EH (cell line): ENCODE measurements at places on chromosomes 16 and 17.

DNA sequence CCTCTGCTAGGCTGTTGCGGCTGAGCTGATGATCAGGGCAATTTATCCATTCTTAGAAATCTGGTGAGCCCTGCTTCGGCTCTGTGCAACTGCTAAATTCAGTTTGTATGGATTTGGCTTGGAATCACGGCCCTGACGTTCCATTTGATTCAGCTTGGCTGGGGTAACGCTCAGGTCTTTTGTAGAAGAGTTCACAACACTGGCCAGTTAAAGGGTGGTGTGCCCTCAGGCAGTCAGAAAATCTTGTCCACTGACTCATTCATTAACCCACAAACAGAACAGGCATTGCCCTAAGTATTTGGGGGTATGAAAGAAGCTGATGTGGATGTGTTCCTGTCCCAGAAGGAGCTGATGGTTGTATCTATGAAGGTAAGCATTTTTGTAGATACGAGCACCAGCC is 53.9 kb downstream of the GNAO1 start:
- DNase-seq = peak; percentile 95

DNA sequence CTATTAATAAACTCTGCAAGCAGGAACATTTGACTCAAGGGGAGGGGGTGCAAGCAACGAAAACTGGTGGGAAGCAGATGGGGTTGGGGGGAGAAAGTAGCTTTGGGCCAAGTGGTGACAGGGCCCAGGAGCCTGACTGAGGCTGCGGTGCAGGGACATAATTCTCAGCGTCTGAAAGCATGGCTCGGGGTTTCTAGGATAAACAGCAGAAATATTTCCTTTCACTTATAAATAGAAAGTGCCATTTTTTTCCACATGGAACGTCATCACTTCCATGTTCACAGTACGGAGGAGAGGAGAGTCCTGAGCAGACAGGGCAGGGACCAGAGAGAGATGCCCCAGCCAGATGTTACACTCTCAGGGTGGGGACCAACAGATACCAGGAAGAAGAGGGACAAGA is 197.1 kb downstream of the ZFHX3 start:
- DNase-seq = peak; percentile 86

GRCh38 chr17:49574945-49575678 is 559 bp upstream of the NXPH3 start:
- DNase-seq = no peak

- DNase-seq = no peak
Observed at GRCh38 chr17:16300554-16300953, 52.7 kb downstream of the CENPV start.

DNA sequence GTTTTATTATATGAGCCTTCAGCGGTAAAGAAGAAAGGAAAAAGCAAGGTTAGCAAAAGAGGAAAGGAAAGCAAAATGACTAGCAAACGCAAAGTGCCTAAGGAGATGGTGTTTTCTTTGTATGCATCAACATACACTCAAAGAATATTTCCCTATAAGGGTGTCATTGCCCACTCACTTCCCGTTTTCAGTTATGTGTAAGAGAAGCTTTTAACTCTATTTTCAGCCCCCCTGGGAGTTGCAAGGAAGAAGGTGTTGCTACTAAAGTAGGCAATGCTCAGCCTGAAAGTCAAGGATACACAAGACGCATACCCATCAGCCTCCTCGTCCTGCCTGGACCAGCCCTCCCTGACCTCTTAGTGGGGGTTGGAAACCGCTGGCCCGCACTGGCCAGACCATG is 267.7 kb upstream of the ZFHX3 start:
- no peak for DNase-seq

DNA sequence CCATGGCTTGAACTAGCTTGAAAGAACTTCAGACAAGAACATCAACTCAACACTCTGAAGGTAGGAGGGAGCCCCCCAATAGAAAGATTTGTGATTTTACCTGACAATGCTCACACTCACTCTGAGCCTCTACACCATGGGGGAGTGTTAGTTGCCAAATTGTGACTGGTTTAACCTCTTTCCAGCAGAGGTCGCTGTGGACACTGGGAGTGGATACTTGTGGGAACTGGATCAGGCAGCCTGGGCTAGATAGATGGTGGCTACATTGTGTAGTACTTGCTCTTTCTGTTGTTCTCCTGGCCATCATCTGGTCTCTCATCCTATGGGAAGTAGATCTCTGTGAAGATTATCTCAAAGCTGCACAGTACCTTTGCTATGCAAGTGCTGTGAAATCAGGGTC is 2.9 kb downstream of the SMPD3 start:
- DNase-seq = peak; percentile 64

GRCh38 chr16:66935314-66936011 is at the start of gene CES2:
TSS of gene CES2 (plus strand) at chr16:66935516. CDS start at chr16:66935636, 120 bp downstream.
- DNase-seq = peak; percentile 53

DNA sequence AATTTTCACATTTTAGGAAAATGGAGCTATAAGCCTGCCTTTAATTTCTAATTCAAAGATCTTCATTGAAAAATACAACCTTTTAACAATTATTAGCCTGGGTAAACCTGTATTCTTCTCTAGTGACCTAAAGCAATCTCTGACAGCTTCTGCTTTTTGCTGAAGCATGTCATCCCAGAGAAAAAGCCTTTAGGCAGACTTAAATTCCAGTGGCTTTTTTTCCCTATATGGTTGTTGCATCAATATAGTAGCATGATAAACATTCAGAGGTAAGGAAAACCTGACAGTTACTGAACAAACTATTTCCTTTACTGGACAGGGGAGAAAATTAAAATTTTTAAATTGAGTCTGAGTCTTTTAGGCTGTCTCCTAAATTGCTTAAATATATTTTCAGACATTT is 7.8 kb upstream of the EVI2A start:
- DNase-seq = peak; percentile 50

DNA sequence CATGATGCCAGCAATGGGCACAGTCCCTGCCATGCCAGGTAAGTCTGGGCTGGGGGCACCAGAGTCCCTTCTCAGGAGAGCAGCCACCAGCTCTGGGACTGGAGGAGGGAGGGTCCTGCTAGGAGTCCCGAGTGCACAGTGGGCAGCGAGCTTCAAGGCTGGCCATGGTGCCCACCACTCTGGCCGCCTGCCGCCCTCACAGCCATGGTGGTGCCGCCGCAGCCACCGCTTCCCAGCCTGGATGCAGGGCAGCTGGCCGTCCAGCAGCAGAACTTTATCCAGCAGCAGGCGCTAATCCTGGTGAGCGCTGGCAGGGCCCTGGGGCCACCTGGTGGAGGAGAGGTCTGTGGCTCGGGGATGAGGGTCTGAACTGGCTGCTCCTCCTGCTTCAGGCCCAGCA is 17.9 kb upstream of the SMIM5 start:
- no peak for DNase-seq

DNA sequence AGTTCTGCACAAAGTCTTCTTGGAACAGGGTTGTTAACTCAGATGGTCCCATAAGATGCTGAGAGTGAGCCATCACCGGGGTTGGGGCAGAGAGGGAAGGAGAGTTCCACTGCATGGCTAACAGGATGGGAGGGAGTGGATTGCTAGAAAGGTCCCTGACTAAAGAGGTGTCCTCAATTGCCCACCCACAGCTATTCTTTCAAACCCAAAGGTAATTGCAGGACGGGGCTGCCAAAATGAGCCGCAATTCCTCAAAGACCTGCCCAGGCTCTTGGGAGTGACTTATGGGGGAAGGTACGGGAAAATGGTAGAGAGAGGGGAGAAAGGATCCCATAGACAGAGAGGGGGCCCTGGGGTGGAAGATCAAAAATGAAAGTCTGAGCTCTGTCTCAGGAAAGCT is 60.4 kb downstream of the DYNLRB2 start:
- no peak for DNase-seq

GRCh38 chr17:9696279-9697044 is 51.1 kb downstream of the USP43 start:
- no peak for DNase-seq
